Ovary (tissue), 10 donors: ENCODE measurements at places on chromosomes 7 and 10.

DNA sequence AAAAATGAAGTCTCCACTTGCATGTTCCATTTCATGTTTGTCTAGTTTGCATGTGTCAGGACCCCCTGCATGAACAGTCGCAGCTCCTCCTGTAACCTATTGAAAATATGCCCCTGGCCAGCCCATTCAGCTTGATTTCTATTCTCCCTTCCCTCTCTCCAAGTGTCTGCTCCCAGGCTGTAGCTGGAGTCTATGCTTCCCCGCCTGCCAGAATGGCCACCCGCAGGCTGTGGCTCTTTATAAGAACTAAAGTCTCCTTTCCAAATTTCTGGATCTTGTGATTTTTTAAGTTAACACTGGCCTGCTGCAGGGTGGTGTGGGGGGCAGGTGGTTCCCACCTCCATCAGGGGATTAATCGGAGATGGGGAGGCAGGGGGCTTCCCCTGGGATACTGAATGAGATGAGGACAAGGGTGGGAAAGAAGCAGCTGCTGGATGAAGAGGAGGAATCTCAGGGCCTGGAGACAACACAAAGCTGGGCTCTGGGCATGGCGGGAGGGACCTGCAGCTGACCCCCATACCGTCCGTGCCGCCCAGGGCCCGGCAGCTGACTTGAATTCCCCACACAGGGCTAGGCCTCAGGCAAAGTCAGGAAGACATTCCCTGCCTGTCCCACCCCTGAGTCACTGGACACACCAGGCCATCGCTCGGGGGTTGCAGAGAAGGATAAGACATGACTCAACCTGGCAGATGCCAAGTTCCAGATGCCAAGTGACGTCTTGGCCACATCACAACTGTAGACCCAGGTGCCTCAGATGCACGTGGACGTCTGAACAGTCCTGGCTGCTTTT, 399.5 kb upstream of the FOXK1 start:
- DNase-seq: no peak
- no peak overlapping the region for H3K4me3 ChIP-seq
- H3K27ac ChIP-seq: no peak overlapping the region
- H3K36me3 ChIP-seq: no peaks in the 10 kb centered on the region

DNA sequence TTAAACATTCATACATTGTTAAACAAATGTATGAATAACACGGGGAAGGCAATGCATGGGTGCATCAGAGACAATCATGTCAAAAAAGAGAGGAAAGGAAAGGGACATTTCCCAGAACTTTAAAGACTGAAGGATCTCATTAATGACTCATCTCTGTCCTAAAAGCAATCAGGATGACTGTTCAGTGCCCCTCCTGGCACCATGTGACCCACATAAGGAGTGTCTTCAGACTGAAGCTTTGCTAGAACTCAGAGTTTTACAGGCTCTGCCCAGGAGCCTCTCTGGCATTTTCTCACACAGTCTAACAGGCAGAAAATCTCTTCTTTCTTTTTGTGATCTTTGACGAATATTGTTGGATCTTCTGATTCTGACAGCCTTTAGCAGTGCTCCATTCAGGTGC, 315.3 kb downstream of the OTUD1 start:
- H3K4me3 ChIP-seq: no peak overlapping the region
- no peak for DNase-seq

- H3K27ac ChIP-seq: no peak overlapping the region
- H3K4me3 ChIP-seq: no peak overlapping the region
- H3K36me3 ChIP-seq: no peaks in the 10 kb centered on the region
- no peak for DNase-seq
- H3K4me1 ChIP-seq: no peaks in the 10 kb centered on the region
Observed at GRCh38 chr7:139667377-139667776, 110.4 kb downstream of the HIPK2 start.

- H3K4me1 ChIP-seq: peaks cover 23% of the 10 kb centered on the region
- DNase-seq: no peak
- no peak overlapping the region for H3K4me3 ChIP-seq
- H3K27ac ChIP-seq: no peak overlapping the region
- H3K36me3 ChIP-seq: no peaks in the 10 kb centered on the region
Observed at GRCh38 chr7:69657985-69658384, 59.7 kb downstream of the AUTS2 start.

- H3K27ac ChIP-seq: no peak overlapping the region
- H3K4me3 ChIP-seq: no peak overlapping the region
- no peaks in the 10 kb centered on the region for H3K4me1 ChIP-seq
- no peak for DNase-seq
- no peaks in the 10 kb centered on the region for H3K27me3 ChIP-seq
Observed at GRCh38 chr10:82353381-82353780, 478.4 kb downstream of the NRG3 start.

DNA sequence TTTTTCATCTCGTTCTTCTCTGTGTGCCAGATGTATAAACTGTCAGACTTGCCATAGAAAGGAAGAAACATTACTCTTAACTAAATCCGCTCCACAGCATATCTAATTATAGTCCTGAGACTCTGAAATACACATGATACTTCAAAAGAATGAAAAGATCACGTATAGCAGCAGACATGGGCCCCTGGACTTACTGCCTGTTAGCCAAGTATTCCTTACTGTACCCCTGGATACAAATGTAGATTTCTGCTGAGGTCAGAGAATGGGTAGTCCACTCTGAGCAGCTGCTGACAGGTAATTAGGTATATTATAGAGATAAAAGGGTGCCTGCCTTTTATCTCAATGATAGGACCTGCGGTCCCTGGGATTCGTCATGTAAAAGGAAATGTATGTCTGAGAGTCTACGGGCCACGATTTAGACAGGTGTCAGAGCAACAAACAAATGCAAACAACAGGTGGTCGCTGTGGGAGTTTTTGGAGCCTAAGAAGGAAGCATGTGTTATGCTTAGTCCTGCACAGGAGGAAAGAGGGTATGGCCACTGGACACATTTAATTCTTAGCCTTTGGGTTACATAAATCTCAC, 69.4 kb downstream of the VOPP1 start:
- H3K27ac ChIP-seq: no peak overlapping the region
- DNase-seq: no peak
- no peaks in the 10 kb centered on the region for H3K36me3 ChIP-seq
- no peaks in the 10 kb centered on the region for H3K27me3 ChIP-seq
- no peak overlapping the region for H3K4me3 ChIP-seq

DNA sequence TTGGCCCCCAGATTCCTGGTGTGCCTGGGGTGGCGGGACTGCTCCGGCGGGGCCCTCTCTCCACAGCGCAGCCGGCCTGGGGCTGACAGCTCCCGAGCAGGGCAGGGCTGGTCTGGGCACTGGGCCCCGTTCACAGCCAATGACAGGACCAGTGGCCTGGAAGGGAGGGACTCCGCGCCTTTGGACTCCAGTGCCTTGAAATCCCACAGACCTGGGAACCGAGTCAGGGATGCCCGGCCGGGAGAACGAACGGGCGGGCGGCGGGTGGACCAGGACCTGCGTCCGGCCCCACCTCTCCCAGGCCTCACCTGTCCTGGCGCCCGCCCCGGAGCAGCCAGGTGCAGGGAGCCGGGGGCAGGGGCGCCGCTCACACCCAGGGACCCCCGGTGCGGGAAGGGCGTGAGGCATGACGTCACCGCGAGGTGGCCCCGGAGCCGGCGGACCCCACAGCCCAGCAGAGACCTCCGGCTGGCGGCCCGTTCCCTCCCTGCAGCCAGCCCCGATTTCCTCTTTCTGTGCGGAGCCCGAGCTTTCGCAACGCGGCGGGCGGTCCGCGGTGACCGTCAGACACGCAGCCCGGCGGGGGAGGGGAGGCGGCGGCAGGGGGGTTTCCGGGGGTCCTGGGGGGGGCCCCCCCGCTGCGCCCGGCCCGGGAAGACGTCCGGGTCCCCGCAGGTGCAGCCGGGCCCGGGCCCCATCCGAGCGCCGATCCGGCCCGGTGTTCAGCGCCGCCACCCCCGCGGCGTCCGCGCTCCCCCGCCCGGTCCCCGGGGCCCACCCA, 743 bp downstream of the ADAP1 start:
- no peak for DNase-seq
- H3K4me3 ChIP-seq: peak overlapping the region; percentile 35
- H3K27me3 ChIP-seq: peaks cover 5% of the 10 kb centered on the region

GRCh38 chr7:47581804-47582763, at the start of gene TNS3:
Gene TNS3, minus strand, starts transcription at chr7:47582111. Its CDS starts 142,475 bp downstream, at chr7:47439636.
- H3K27ac ChIP-seq: peak within 1 kb of the TSS; percentile 72
- peaks cover 35% of the 10 kb centered on the region for H3K4me1 ChIP-seq
- DNase-seq: peak; percentile 63
- no peaks in the 10 kb centered on the region for H3K36me3 ChIP-seq

DNA sequence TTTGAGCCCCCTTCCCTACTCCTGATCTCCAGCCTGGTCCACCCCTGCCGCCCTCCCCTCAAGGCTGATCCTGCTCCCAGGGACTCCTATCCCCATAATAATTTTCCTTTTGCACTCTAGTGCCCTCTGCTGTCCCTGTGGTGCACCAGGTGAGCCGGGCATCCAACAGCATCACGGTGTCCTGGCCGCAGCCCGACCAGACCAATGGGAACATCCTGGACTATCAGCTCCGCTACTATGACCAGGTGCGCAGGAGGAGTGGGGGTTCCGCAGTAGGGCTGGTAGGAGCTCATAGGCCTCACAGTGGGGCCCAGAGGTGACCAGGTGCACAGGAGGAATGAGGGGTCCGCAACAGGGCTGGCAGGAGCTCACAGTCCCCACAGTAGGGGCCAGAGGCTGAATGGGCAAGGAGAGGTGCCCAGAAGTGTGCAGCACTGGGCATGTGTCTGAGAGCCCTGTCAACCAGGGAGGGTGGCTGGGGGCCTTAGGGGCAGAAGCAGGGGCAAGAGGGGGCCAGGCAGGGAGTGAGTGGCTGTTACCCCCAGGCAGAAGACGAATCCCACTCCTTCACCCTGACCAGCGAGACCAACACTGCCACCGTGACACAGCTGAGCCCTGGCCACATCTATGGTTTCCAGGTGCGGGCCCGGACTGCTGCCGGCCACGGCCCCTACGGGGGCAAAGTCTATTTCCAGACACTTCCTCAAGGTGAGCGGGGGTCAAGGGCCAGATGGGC, 11.7 kb downstream of the EPHB6 start:
- no peak overlapping the region for H3K27ac ChIP-seq
- H3K4me3 ChIP-seq: no peak overlapping the region
- H3K36me3 ChIP-seq: no peaks in the 10 kb centered on the region
- DNase-seq: no peak
- H3K27me3 ChIP-seq: no peaks in the 10 kb centered on the region
- H3K4me1 ChIP-seq: no peaks in the 10 kb centered on the region
